Mammary epithelial cell (primary cell): ENCODE measurements at places on chromosomes 7 and 10.
A peak's percentile ranks its signal among the peaks of the same experiment; 100 is the strongest.

- no peak for DNase-seq
Observed at GRCh38 chr10:123766761-123767160, 100.6 kb downstream of the GPR26 start.

DNA sequence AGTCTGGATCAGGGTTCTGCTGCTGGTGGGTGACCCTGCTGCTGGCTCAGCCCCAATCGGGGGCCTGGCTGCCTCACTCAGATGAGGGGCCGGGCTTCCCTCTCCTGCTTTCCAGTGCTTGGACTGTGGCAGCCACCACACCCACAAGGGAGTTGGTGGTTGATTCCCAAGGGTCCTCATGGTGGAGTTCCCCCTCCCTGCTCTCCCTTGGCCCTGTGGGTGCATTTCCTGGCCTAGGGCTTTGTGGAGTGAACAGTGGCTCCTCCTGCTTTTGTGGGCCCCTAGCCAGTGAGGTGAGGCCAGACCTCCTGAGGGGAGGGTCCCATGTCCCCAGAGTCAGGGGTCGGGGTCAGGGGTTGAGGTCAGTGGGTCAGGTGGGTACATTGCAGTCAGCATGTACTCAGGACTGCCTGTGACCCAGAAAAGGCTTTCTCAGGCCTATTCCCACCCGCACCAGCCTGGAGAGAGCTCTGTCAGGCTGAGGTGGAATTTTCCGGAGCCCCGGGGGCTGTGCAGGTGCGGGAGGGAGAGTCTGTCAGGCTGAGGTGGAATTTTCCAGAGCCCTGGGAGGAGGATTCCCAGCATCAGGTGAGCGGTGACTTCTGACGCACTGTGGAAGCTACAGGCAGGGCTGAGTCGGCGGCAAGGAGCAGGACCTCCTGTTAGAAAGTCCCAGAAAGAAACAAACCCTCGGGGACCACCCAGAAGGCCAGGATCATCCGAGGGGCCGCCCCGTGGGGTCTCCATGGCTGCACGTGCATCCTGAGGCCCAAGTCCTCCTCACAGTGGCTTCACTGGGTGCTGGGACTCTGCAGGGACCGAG lies 94.4 kb upstream of the INSIG1 start:
- DNase-seq: no peak

DNA sequence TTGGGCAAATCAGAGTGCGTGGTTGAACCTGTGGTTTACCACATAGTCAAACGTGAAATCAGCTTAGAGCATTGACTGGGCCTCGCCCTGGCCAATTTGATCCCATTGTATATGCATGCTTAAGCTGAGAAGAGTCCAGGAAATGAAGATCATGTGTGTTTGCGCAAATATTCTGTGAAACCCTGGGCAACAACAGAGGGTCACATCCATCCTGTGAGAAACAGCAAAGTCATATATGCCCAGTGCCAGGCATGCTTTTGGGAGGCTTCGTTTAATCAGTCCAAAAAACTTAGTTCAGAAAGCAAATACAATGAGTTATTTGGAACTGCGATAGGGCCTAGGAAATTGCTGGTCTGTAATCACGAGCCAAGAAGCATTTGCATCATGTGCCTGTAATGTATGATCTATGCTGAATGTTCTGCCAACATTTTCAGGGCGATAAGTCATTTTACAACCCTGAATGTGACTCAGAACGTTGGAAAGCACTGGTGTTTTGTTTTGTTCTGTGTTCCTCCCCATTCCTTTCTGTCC lies 412.1 kb upstream of the CELF2 start:
- no peak for DNase-seq

- no peak for DNase-seq
Observed at GRCh38 chr7:50274361-50274760, 30.2 kb upstream of the IKZF1 start.

DNA sequence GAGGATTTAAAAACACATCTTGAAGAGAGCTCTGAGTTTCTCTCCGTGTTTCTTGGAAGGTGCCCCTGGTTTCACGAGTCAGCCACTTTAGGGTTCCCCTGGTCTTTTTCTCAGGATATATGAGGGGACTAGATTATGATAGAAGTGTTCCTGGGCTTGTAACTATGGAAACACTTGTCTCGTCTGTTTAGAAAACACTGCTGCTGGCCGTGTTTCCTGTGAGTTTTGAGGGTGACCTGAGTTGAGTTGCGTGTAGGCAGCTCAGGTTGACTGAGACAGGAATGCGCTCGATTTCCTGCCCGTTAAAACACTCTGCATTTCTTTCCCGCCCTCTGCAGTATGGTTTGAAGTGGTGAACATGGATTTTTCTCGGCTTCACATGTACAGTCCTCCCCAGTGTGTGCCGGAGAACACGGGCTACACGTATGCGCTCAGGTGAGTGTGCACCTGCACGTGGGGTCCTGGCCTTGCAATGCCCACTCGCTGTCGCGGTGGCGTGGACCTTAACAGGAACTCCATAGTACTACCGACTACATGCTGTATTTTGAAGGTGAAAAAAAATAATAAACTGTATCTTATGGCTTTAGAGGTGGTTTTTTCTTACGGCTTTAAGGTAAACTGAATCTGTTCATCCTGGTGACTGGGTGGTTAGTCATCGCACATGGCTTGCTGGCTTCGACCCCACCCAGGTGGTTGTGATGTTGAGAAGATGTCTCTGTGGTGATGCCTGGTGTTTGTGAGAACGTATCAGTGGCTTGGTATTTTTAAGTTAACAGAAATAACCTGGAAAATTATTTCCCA lies at the start of gene SUN1:
SUN1 (plus strand) TSS at position 310 of the 801 bp plus-strand sequence; CDS start at position 359, 49 bp downstream.
- DNase-seq: peak; percentile 96

- DNase-seq: no peak
Observed at GRCh38 chr7:116516324-116516723, 8.5 kb upstream of the CAV1 start.
